ENCODE measurements at places on chromosomes 6 and 20.

- no peak for DNase-seq
Observed at GRCh38 chr6:102223942-102224341, 830.4 kb downstream of the GRIK2 start.

DNA sequence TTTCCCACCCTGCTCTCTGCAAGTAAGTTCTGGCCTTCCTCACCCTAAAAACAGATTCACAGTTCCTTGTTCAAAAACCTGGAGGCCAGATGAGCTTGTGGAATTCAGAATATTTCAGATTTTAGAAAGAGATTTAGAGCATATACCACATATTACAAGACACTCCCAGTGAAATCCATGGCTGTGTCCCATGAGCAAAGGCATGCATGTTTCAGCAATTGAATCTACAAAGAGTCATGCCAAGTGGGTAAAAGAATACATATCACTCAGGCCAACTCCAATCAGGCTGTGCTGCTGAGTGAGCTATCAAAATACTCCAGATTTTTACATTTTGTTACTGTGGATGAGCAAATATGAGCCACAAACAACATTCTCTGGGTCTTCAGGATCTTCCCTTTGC lies 10.2 kb upstream of the NEDD9 start:
- no peak for DNase-seq

DNA sequence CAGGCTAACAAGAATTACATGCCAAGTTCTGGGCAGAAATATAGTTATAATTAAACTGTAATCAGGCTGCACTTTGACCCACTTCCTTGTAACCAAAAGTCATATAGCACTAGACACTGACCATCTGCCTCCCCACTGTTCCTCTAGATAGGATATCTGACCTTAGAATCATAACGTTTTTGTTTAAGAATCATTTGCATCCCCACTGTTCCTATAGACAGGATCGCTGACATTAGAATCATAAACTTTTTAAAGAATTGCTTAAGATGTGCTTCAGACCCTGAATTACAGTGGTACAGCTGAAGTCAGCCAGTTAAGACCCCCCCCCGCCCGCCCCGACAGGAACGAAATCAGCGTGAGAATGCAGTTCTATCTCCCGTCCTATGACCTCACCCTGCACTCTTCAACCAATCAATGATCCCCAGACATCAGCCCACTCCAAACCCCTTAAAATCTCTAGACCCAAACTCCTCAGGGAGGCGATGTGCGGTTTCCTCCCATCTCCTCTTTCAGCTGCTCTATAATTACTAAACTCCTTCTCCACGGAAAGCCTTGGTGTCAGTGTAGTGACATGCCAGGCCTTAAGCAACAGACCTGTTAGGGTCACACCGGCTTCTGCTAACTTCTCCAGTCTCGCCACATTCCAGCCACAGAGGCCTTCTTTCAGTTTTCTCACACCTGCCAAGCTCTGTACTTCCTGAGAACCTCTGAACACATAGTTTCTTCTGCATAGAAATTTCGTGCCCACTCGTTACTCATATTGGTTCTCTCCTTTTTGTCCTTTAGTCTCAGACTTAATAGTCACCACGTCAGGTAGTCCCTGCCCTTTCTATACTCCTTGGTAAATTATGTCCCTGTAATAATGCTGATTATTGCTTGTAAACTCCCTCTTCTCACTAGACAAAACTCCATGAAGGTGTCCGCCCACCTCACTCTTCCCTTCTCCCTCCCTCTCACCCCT lies 93.5 kb downstream of the DTNBP1 start:
- DNase-seq, result no peak

GRCh38 chr6:137677709-137678108 lies 183.5 kb upstream of the OLIG3 start:
- no peak for DNase-seq

- DNase-seq, result no peak
Observed at GRCh38 chr6:136251394-136251793, 1.3 kb upstream of the MTFR2 start.

- DNase-seq, result no peak
Observed at GRCh38 chr20:36116807-36117441, 37.6 kb upstream of the EPB41L1 start.

- DNase-seq, result no peak
Observed at GRCh38 chr20:19789446-19789845, 31.4 kb downstream of the RIN2 start.

GRCh38 chr6:48222241-48222640 lies 111.2 kb upstream of the PTCHD4 start:
- DNase-seq, result no peak

DNA sequence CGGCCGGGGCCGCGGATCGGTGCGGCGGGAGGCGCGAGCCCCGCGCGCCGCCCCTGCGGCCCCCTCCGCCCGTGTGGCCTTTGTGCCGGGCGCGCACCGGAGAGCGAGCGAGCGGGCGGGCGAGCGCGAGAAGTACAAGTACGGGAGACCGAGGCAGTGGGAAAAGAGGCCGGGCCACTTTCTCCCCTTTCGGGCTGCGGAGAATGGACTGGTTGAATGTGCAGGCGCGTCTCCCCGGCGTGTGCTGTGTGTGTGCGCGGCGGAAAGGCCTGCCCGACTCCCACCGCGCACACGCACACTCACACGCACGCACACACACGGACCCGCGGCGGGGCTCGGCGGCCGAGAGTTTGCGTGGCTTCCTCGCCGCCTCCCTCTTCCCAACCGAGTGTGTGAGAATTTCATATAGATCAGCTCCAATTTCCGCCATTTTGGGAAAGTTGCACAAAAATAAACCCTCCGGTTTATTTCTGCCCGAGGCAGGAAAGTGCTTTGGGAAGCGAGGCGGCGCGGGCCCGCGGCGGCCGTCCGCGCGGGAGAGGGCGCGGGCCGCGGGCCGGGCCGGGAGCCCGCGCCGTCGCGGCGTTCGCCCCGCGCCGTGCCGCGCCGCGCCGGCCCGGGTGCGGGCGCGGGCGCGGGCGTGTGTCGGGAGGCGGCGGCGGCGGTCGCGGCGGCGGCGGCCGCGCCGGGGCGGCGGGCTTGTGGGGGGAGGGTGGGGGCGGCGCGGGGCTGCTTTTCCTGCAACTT lies 1.1 kb downstream of the L3MBTL3 start:
- no peak for DNase-seq

All from vagina (tissue), 2 donors.